ENCODE measurements at places on chromosomes 3 and 15. TPM values are rescaled to one million over a fixed set of nuclear protein-coding genes. Genes with fewer than 3 reads are reported as not detected.

- no peak for DNase-seq
These were observed 26.9 kb upstream of the LRRN1 start for GRCh38 chr3:3772338-3772737.

Gene FGF12
- total RNA-seq = 7.6 TPM

DNA sequence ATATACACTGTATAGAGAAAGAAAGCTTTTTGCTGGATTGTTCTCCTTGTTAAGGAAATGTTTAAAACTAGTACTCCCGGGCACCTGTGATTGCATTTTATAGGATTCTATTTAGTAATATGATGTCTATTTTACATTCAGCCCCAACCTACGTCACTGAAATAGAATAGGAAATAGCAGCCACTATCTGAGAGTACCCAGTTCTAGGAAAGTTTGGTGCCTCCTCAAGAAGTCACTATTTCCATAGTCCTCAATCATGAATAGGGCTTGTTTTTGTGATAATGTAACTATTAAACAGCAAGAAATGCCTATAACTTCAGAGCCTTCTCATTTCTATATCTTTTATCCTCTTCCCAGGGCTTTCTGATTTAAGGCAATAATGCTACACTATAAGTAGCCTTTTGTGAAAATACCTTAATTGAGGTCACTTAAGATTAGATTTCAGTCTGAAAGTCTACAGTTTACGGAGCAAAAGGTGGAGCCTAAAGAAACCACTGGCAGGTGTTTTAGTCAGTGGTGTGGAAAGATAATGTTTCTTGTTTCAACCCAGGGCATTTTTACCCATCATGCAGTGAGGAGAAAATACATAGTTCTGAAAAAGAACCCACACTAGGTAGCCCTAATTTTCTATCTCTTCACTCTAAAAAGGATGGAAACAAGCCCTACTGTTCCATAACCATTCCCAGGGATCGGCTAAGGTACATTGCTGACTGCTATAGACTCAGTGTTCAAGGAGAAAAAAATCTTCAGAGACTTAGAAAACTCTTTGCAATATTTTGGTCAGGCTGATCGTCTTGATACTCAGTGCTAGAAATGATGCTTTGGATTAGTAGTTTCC is 38.7 kb downstream of the TIGIT start:
- DNase-seq = no peak

- no peak for DNase-seq
These were observed 670.6 kb downstream of the PLOD2 start for GRCh38 chr3:145490088-145491048.

- no peak for DNase-seq
These were observed 134.1 kb upstream of the COL8A1 start for GRCh38 chr3:99504258-99504657.

- DNase-seq = no peak
These were observed 59.8 kb upstream of the PSMD6 start for GRCh38 chr3:64082961-64083541.

DNA sequence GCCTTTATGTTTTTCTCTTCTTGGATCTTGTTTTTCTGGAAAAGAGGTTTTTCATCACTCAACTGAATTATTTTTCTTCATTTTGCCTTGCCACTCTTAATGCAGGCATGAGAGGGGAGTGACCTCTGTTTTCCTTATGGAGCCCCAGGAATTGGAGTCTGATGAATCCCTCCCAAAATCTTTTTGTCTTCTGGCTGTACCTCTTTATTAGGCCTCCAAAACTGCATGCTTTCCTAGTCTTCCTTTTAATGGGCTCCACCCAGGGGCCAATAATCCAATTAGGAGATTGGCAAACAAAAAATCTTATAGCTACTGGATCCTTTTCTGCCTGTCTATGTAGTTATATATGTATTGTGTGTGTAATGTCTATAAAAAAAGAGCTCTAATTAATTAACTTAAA is 192.4 kb upstream of the PEX5L start:
- DNase-seq = peak; percentile 25

Gene ESYT3
- 7.4 TPM for total RNA-seq

Measured in GM23338 (cell line).